ENCODE measurements at places on chromosomes 16 and 17. TPM values are rescaled to one million over a fixed set of nuclear protein-coding genes. Genes with fewer than 3 reads are reported as not detected.

- no peak for DNase-seq
These were observed 14.7 kb downstream of the BRD7 start for GRCh38 chr16:50354082-50354481.

- DNase-seq, result no peak
These were observed 1357.4 kb upstream of the GOT2 start for GRCh38 chr16:60091529-60091928.

PDXDC1 gene
- total RNA-seq, result 107 TPM

- no peak for DNase-seq
These were observed 226.0 kb downstream of the SNX29 start for GRCh38 chr16:12202486-12202885.

- DNase-seq, result no peak
These were observed 47.9 kb upstream of the ARL4D start for GRCh38 chr17:43350888-43351361.

DNA sequence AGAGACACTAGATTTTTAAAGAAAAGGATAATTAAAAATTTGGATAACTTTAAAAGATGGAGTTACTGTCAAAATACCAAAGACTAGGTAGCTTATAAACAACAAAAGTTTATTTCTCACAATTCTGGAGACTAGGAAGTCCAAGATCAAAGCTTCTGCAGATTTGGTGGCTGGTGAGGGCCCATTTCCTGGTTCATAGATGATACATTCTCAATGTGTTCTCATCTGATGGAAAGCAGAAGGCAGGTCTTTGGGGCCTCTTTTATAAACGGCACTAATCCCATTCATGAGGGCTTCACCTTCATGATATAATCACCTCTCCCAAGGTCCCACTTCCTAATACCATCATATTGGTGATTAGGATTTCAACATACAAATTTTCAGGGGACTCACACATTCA lies 33.7 kb downstream of the NLK start:
- DNase-seq, result no peak

- no peak for DNase-seq
These were observed 80.7 kb downstream of the SNX29 start for GRCh38 chr16:12057266-12057665.

CDH13 gene
- total RNA-seq, result 0.48 TPM

GRCh38 chr16:11400076-11400475 lies 54.8 kb downstream of the RMI2 start:
- no peak for DNase-seq

GPR142 gene
- total RNA-seq, result not detected

DNA sequence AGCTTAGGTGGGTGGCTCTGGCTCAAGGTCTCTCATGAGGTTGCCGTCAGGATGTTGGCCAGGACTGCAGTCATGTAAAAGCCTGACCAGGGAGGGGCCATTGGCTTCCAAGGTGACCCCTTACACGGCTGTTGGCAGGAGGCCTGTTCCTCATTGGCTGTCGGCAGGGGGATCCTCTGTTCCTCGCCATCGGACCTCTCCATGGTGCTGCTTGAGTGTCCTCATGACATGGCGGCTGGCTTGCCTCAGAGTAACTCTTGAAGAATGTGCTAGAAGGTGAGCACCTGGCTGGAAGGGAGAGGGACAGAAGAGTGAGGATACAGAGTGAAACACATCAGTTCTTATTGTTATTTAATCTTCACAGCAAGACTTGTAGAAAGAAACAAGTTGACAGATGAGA lies 4.7 kb upstream of the RPRML start:
- DNase-seq, result peak; percentile 53

SPN gene
- total RNA-seq, result 2.3 TPM

GALR2 gene
- total RNA-seq, result 2.0 TPM

GRCh38 chr16:1984347-1985225 lies 593 bp downstream of the GFER start:
- DNase-seq, result peak; percentile 46

EMP2 gene
- total RNA-seq, result 15.2 TPM

GRCh38 chr16:20899477-20900298 lies 470 bp downstream of the DCUN1D3 start:
- peak; percentile 20 for DNase-seq

- no peak for DNase-seq
These were observed 73.6 kb upstream of the HAS3 start for GRCh38 chr16:69031877-69032301.

GRCh38 chr17:29393436-29393835 lies 3.3 kb downstream of the TAOK1 start:
- no peak for DNase-seq

NR1D1 gene
- 5.6 TPM for total RNA-seq

DNA sequence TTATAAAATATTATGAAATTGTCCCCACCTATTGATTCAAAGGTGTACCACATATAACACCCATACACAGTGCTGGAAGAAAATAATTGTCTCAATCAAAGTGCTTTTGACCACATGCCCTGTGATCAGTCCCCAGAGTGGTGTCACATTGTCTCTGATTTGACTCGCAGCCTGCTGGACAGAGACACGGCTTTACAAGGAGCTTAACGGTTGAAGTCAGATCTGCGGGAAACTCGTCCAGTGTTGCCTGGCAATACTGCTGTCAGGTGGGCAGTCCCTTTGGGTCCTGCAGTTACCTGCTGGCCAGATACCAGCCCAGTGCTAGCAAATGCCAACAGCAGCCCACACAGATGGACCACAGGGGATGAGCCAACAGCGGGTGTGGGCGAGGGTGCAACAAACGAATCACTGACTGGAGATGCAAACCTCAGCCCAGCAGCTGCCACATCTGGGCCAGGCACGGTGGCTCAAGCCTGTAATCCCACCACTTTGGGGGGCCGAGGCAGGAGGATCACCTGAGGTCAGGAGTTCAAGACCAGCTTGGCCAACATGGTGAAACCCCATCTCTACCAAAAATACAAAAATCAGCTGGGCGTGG lies 26.2 kb upstream of the SSTR2 start:
- no peak for DNase-seq

ADAP2 gene
- 0.69 TPM for total RNA-seq

SYT17 gene
- 6.8 TPM for total RNA-seq

- DNase-seq, result no peak
These were observed 200.6 kb downstream of the XYLT1 start for GRCh38 chr16:17270111-17270510.

CCL2 gene
- total RNA-seq, result 2.5 TPM

- peak; percentile 23 for DNase-seq
These were observed 26.3 kb upstream of the OR4D1 start for GRCh38 chr17:58121925-58122324.

- no peak for DNase-seq
These were observed 14.6 kb downstream of the CALB2 start for GRCh38 chr16:71373073-71373472.

ACE gene
- 7.0 TPM for total RNA-seq

FAHD1 gene
- 19.4 TPM for total RNA-seq

NAGS gene
- 6.1 TPM for total RNA-seq

- DNase-seq, result peak; percentile 64
These were observed 54.9 kb downstream of the SREBF1 start for GRCh38 chr17:17781591-17782496.

KRTAP4-9 gene
- total RNA-seq, result not detected

- DNase-seq, result no peak
These were observed 6.7 kb downstream of the KRTAP1-5 start for GRCh38 chr17:41020336-41020735.
